Fibroblast of skin of right biceps (primary cell): ENCODE measurements at places on chromosomes 13 and 19.

DNA sequence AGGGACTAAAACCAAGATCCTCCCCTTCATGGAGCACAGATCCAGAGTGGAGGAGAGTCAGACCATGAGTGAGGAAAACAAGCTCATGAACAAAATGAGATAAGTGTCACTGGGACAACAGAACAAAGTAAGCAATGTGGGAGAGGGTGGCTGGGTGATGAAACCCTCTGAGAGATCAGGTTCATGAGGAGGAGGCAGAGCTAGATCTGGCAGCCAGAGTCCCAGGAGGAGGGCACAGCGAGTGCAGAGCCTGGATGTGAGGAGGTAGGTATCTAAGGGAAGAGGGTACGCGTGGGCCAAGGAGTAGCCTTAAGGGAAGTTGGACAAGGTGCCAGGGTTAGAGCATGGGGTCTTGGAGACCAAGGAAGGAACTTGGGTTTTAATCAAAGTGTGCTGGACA is 1311.9 kb downstream of the UQCRFS1 start:
- no peak for DNase-seq

GRCh38 chr13:102300379-102300778 is 101.5 kb downstream of the FGF14 start:
- DNase-seq = no peak

- peak; percentile 9 for DNase-seq
Observed at GRCh38 chr13:45781553-45782326, 69.8 kb downstream of the SIAH3 start.

GRCh38 chr13:91045351-91046034 is 302.0 kb upstream of the MIR17HG start:
- DNase-seq = no peak

DNA sequence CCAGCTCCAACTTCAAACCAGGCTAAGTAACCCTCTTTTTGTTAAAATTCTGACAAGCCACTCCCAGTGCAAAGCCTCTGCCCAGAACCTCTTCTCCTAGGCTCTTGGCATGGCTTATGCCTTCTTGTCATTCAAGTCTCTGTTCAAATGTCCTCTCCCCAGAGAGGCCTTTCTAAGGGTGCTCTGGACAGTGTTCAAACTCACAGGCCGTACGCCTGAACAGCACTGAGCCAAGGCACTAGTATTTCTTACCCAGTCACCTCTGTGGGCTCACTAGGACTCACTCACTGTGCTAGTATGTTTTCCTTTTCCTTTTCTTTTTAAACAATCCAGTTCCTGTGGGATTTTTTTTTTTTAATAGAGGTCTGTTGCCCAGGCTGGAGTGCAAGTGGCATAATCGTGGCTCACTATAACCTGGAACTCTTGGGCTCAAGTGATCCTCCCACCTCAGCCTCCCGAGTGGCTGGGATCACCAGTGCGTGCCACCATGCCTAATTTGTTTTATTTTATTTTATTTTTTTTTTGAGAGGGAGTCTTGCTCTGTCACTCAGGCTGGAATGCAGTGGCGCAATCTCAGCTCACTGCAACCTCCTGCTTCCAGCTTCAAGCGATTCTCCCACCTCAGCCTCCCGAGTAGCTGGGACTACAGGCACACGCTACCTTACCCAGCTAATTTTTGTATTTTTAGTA is 2.3 kb upstream of the ASF1B start:
- peak; percentile 26 for DNase-seq

DNA sequence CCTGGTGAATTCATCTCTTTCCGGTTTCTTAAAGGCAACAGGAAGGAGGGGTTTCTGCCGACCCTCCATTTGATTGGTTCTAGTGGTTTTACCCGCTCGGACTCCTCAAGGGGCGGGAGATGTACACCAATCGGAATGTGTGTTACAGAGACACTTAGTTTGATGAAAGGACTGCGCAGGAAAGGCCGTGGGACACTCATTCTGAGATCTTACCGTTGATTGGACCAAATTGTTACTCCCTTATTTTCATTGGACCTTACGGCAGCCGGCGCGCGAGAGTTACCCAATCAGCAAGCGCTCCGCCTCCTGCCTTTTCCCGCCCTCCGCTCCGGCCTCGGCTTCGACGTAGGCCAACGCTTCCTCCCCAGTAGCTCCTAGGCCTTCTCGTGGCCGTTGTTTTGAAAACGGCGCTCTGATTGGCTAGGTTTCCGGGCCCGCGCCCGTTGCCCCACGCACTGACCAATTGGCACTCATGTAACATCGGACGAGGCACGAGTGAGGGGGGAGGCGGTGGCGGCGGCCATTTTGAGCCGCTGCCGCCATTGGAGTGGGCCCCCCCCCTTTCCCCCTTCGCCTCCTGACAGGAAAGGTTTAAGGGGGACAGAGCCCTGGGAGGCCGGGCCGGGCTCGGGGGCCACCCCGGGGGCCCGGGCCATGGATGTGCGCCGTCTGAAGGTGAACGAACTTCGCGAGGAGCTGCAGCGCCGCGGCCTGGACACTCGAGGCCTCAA is at the start of gene HNRNPUL1:
TSS of gene HNRNPUL1 (plus strand) at position 523 of the 731 bp plus-strand sequence. CDS start at position 655, 132 bp downstream.
- DNase-seq = peak; percentile 100

GRCh38 chr13:111116856-111117255 is 1.7 kb downstream of the ARHGEF7 start:
- peak; percentile 24 for DNase-seq

DNA sequence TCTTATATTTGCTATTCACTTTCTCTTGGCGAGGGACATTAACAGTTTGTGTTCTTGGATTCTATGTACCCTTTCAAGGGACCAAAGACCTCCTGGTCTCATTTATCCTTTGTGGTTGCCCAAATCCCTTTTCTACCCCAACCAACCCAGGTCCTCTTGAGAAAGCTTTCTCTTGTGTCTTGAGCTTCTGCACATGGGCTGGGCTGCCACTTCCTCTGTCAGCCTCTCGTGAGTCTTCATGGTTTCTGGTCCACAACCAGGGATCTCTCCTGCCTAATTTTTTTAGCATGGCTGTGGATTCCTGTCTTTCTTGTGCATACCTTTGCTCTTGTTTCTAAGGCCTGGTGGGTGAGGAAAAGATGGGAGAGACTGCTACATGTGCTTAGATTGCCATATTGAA is 14.9 kb downstream of the TIMM13 start:
- DNase-seq = no peak

- peak; percentile 53 for DNase-seq
Observed at GRCh38 chr19:38070573-38070972, 153.4 kb downstream of the DPF1 start.

- DNase-seq = peak; percentile 17
Observed at GRCh38 chr19:51783372-51783771, 11.6 kb upstream of the FPR3 start.

DNA sequence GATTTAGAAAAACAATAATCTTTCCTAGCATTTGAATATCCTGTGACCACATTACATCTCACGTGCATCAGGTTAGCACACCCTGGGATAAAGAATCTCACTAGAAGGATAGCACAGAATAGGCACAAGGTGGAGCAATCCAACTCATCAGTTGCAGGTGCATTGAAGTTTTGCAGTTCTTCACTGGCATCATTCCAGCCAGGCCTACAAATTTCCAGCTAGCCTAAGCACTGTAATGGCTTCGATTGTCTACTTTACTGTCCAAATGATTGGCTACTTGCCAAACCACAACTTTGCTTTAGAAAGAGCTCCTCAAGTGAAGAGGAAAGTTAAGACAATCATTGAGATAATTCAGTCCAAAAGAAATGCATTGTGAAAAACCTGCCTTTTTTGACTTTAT is 89.5 kb downstream of the SPRY2 start:
- DNase-seq = peak; percentile 61

- DNase-seq = no peak
Observed at GRCh38 chr13:79185580-79185979, 220.5 kb downstream of the RBM26 start.

DNA sequence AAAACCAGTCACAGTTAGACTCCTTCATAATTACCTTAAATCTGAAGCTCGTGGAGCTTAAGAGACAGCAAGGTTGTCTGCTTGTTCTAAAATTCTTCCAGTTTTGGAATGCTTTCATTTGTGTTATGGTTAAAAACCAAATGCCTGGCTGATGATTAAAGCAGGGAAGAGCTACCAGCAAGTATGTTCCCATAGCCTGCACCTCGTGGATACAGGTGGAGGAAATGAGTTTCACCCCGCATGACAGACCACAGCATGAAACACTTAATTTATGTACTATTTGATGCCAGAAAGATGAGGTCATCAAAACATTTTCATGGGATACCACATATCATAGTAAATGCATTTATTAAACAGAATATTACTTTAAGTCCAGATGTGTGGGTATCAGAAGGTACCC is 416 bp upstream of the DOCK9 start:
- DNase-seq = peak; percentile 91

DNA sequence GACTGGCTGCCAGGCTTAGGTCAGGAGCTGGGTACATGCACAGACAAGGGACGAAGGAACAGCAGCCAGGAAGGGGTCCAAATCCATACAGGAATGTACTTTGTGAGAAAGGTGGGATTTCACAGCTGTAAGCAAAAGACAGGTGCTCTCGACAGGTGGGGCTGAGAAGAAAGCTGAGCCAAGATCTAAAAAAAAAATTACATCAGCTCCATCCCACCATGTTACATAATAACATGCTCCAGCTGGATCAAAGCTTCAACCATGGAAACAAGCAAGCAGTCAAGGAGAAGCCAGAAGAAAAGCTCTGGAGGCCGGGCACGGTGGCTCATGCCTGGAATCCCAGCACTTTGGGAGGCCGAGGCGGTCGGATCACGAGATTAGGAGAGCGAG is 8.0 kb downstream of the UBXN6 start:
- no peak for DNase-seq

- no peak for DNase-seq
Observed at GRCh38 chr13:50141375-50141975, 126.2 kb downstream of the KCNRG start.

DNA sequence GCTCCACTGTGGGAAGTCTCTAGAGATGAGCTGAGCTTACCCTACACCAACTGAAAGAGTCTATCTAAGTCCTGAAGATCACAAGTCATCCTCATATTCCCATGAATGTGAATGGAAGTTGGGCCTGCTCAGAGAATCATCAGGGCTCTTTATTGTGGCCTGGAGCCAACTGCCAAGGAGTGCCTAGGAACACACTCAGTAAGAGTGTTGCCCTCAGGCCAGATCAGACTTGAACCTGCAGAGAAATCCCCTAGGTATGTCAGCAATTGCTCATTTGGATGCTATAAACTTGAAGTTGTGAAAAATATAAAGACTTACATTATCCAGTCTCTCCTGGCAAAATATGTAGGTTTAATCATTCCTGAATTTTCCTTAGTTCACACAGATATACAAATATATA is 1070.2 kb downstream of the EFNB2 start:
- DNase-seq = no peak

GRCh38 chr13:97385854-97386253 is 48.1 kb upstream of the RAP2A start:
- DNase-seq = peak; percentile 30

DNA sequence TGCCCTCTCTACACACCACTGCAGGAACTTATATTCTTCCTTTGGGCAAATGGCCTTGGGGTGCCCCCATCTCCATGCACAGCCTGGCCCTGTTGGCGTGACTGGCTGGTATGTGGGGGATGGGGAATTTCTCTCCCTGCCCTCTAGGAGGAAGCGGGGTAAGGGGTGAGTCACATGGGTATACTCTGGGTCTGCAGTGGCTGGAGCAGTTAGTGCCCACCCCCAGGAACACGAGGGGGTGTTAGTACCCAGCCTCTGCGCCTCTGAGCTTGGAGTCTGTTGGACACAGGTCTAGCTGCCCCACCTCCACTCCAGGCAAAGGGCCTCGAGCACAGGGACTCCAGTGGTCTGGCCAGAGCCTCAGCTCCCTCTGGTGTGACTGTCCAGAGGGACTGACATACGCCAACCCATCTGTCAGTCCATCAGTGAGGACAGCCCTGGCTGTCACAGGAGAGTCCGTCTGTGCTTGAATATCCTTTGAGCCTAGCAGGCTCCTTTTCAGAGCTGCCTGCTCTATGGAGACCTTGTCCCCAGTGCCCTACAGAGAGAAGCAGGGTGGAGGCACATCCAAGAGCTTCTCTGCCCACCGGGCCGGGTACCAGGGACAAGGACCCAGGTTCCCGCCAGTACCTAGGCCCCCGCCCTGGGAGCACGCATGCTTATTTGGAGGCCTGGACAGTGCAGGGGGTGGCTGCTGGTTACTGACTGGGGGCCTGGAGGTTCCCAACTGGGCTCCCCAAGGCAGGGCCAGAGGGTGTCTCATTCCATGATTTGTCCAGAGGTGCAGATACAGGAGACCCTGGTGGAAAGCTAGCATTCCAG is 66.6 kb downstream of the CHST8 start:
- no peak for DNase-seq

- peak; percentile 38 for DNase-seq
Observed at GRCh38 chr13:67299751-67300150, 69.6 kb upstream of the PCDH9 start.

DNA sequence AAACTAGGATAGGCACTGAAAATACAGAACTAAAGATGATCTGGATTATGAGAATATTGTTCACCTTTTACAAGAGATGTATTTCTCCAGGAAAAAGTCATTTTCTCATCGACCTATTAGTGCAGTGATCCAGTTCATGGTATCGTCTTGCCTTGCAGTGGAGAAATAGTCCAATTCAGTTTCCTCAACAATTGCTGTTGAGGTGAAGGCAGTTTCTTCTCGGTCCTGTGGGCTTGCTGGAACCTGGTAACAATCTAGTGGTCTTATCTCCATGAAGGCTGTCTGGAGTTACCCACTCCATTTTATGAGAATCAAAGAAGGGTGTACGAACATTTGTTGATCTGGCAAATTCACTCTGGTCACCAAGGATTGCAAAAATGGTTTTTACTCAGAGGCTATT is 266.8 kb downstream of the LHFPL6 start:
- DNase-seq = no peak

- peak; percentile 81 for DNase-seq
Observed at GRCh38 chr19:16336571-16336970, 11.9 kb downstream of the KLF2 start.

- DNase-seq = no peak
Observed at GRCh38 chr19:35556846-35557538, 6.5 kb downstream of the ATP4A start.

DNA sequence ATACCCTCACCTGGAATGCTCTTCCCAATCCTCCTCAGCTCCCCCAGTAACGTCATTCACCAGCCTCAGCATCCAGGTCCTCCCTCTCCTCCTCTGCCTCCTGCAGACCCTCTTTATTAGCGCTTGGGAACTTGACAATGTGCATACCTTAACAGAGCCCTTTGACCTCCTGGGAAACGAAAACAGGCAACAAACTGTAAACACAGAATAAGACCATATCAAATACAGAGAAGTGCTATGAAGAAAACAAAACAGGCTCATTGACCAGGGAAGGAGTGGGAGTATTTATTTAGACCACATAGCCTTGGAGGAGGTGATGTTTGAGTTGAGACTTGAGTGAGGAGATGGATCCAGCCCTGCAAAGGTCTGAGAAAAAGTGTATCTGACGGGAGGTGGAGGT is 107.9 kb upstream of the SLC7A1 start:
- DNase-seq = no peak

GRCh38 chr19:12126707-12127106 is 13.4 kb downstream of the ZNF20 start:
- no peak for DNase-seq

GRCh38 chr13:113857531-113858195 is 6.2 kb downstream of the GAS6 start:
- DNase-seq = no peak

- DNase-seq = peak; percentile 60
Observed at GRCh38 chr13:109816112-109816807, 29.9 kb upstream of the IRS2 start.
